RPMI7951 (cell line): ENCODE measurements at places on chromosomes 6 and 20. TPM values are rescaled to one million over a fixed set of nuclear protein-coding genes. Genes with fewer than 3 reads are reported as not detected.
A peak's percentile ranks its signal among the peaks of the same experiment; 100 is the strongest.

- no peak for DNase-seq
Measured at GRCh38 chr20:54231036-54231435, 23.1 kb downstream of the PFDN4 start.

- DNase-seq, result peak; percentile 31
Measured at GRCh38 chr20:21303872-21304586, 898 bp downstream of the XRN2 start.

DNA sequence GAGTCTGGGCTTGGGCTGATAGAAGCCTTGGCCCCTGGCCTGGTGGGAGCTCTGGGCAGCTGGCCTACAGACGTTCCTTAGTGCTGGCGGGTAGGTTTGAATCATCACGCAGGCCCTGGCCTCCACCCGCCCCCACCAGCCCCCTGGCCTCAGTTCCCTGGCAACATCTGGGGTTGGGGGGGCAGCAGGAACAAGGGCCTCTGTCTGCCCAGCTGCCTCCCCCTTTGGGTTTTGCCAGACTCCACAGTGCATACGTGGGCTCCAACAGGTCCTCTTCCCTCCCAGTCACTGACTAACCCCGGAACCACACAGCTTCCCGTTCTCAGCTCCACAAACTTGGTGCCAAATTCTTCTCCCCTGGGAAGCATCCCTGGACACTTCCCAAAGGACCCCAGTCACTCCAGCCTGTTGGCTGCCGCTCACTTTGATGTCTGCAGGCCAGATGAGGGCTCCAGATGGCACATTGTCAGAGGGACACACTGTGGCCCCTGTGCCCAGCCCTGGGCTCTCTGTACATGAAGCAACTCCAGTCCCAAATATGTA lies 957 bp upstream of the VEGFA start:
- DNase-seq, result peak; percentile 100

DNA sequence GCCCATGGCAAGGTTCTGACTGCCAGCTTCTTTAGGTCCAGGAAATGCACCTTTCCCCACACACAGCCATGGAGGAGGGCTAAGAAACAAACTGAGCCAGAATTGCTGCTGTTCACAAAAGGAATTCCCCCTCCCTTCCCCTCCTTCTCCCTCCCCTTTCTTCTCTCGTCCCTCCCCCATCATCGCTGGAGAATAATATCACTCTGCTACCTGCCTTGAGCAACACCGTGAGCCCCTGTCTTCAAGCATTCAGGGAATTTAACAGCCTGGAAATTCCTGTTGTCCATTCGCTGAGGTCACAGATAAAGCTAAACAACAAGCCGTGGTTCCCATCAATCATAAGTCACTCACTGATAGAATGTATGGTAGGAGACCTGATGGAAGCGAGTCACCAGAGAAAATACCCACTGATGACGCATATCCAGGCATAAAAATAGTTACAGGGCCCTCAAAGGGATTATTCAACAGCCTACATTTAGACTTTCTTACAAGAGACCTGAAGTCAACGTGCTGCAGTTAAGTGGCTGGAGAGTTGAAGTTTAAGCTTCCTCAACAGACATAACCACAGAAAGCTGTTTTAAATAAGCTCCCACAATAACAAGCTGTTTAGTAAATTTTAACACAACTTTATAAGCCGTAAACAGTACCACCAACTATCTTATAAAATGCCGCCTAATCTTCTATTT lies 59.7 kb downstream of the HIVEP2 start:
- peak; percentile 96 for DNase-seq

DNA sequence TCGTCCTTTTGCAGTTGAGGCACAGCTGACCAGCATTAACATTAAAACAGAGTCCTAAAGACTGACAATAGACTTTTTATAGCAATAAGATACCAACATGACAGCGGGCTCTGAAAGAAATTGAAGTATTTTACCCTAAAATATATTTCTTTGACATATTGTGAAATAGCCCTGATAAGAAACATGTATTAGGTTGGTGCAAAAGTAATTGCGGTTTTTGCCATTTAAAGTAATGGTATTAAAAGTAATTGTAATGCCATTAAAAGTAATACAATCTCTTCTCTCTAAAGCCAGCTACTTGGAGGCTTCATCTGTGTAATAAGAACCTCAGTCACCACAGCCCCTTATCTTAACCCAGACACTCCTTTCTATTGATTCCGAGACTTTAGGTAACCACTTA lies 394.6 kb downstream of the PREX1 start:
- no peak for DNase-seq

GRCh38 chr20:43386878-43387277 lies 70.8 kb upstream of the SRSF6 start:
- no peak for DNase-seq

DNA sequence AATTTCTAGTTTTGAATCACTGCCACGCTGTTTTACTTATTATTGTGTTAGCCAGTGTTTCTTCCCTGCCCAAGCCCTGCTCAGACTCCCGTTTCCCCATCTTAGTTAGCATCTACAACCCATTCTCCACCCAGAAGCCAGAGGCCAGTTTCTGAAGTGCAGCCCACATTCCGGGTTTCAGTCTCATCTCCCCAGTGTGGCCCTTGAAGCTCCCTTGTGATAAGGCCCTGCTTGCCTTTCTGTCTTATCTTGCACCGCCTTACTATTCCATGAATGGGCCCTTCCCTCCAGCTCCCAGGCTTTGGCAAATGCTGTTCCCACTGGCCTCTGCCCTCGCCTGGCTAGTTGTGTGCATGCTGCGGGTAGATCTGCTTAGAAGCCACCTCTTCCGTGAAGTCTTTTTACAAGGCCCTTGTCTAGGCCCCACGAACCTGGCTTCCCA lies 41.1 kb downstream of the TOX2 start:
- no peak for DNase-seq

- peak; percentile 16 for DNase-seq
Measured at GRCh38 chr6:130834482-130835251, 7.5 kb downstream of the SMLR1 start.

- no peak for DNase-seq
Measured at GRCh38 chr6:35638679-35639078, 50.0 kb downstream of the FKBP5 start.

GRCh38 chr6:48834706-48835105 lies 628.3 kb downstream of the MMUT start:
- DNase-seq, result peak; percentile 45

DNA sequence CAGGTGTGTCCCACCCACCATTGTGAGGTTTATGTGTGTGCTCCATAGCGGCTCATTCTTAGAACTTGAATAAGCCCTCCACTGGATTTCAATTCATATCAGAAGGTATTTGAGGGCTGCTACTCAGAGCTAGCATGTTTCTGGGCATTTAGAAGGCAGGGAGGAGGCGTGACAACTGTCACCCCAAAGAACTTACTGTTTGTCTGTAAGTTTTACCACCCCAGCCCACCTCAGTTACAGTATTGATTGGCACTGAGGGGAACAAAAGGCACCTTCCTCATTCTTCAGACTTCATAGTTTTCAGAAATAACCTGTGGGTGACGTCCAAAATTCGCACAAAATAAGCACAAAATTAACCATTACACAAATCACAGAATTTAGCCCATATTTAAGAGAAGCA lies 81.7 kb downstream of the KHDC1L start:
- DNase-seq, result no peak

DNA sequence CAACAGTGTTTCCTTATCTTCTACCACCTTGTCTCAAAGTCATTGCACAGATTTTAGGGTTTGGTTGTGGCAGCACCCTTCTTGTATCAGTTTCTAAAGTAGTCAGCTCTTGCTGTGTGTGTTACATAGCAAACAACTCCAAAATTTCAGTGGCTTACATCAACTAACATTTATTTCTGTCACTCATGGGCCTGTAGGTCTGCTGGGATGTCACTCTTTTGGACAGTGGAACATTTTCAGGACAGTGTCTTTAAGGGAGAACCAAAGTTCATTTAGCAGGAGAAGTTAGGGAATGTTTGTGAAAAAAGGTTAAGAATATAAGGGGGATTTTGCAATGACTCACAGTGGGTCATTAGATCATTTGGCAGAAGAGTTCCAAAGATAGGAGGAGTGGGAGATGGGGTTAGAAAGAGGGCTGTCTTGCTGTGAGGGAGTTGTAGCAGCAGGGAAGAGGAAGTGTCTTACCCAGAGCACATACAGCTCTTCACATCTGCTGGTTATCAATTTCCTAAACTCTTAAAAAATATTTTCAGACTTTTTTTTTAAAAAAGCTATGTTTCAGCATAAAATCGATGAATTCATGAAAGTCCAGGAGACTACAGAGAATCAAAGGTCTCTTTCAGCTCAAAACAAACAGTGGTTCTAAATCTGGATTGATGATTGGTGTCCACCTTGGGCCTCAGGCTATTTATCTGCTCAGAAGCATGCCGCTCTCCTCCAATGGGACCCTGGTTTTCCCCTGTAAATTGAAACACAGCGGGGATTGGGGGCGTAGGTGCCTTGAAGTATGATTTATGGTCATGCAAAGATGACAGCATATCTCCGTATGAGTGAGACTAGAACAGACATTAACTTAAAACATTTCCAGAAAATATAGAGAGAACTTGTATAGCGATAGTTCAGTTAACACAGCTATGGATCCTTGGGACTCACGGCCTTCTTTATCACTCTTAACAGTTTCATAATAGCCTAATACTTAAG lies 117.3 kb downstream of the B3GAT2 start:
- DNase-seq, result no peak

GRCh38 chr6:7203939-7204338 lies 96.2 kb downstream of the RREB1 start:
- DNase-seq, result no peak

DNA sequence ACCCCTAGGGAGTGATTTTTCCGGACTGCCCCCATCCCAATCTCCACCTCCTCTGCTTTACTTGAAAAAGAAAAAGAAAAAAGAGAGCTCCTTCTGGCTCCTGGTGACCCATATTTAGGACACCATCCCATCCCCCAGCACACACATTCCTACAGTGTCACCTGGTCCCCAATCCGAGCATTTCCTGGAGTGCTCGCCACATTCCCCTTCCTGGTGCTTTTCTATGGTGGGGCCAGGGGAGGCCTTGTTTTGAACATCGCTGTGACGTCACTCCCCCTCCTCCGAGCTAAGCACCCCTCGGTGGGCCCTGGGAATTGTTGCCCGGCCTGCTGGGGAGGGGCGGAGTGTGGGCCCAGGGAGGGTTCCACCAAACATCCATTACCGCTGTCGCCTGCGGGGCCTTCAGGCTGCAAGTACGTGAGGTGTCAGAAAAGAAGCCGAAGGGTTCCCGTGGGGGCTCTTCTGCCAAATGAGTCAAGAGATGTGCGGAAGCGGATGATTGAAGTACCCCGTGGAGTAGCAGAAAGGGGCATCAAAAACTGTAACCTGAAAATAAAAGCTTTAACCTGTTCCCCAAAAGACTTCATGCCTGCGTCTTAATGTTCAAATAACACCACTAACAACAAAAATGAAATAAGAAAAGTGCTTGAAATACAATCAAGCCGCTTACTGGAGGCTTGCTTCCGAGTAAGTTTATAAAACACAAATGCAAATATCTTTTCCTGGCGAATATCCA lies 2.8 kb upstream of the FOXC1 start:
- DNase-seq, result no peak

GRCh38 chr20:36368869-36369268 lies 62.7 kb downstream of the DLGAP4 start:
- no peak for DNase-seq

DNA sequence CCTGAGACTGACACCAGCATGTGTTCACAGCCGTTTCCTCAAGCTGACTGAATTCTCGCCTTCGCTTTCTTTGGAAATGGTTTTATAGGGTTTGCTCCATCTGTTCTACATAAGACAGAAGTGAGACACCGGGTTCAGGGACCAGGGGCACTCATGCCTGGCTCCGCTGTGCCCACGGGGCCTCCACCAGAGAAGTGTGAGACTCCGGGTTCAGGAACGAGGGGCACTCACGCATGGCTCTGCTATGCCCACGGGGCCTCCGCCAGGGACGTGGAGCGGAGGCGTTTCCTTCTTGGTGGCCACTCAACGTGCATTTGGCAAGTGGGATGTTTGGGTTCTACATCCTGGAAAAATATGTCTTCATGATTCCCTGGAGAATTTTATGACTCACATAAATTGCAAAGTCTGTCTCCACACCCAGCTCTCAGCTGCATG lies 106.6 kb downstream of the RNASET2 start:
- DNase-seq, result no peak

GRCh38 chr20:19024296-19025035 lies 188.0 kb upstream of the SLC24A3 start:
- no peak for DNase-seq

DNA sequence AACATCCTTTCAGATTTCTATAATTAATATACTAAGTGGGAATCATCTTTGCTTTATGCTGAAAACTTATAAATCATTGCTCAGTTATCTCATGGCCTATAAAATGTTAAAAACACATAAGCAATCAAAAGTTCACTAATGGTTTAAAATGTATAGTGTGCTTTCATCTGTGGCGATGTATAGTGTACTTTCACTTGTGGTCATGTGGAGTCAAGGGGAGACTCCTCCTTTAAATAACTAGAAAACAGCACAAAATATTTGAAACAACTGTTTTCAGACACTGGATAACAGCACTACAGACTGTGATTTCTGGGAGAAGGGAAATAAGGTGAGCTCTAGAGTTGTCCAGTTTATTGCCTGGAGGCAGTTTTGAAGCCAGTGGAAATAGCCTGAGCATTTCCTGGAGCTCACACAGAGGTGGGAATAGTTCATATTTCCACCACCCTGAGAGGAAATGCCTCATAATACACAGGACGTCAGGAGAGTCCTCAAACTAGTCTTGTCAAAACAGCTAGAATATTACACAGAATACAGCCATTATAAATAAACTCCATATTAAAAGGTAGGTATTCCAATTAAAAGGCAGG lies 89.4 kb downstream of the CEP162 start:
- peak; percentile 10 for DNase-seq

DNA sequence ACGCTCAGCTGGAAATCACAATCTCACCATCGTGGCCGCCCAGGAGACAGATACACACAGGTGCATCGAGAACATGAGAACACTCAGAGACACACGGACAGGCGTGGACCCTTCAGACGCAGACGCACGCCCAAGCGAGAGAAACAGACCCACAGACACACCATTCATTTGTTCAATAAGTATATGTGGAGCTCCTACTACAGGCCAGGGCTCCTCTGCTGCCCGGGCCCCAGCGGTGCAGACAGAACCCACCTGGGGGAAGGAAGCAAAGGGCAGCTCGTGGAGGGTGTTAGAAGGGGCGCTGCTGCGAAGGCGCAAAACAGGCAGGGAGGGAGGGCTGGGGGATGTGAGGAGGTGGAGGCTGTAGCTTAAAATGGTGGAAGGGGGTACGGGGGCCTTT lies 39.2 kb downstream of the SRC start:
- no peak for DNase-seq

GRM1 gene
- total RNA-seq, result 0.12 TPM in 1 of 2 replicates, not detected in the other

GDAP1L1 gene
- total RNA-seq, result not detected in 2 replicates

LPIN3 gene
- total RNA-seq, result 4.5 and 6.0 TPM in 2 replicates

PRL gene
- total RNA-seq, result not detected in 2 replicates

MYB gene
- 0.12 TPM in 1 of 2 replicates, not detected in the other for total RNA-seq

BPI gene
- 0.24 and 0.29 TPM in 2 replicates for total RNA-seq
